ENCODE measurements at places on chromosomes 7 and 10. TPM values are rescaled to one million over a fixed set of nuclear protein-coding genes. Genes with fewer than 3 reads are reported as not detected.

Gene PLEKHS1
- not detected for polyA plus RNA-seq

Gene AKAP9
- polyA plus RNA-seq, result 13.6 TPM

Gene MUC3A
- polyA plus RNA-seq, result not detected

Gene UFSP1
- 2.0 TPM for polyA plus RNA-seq

Gene ITPRID1
- polyA plus RNA-seq, result not detected

Gene STEAP1
- 6.9 TPM for polyA plus RNA-seq

Gene CALHM3
- polyA plus RNA-seq, result 0.09 TPM

Gene TFPI2
- 143 TPM for polyA plus RNA-seq

Gene MEOX2
- not detected for polyA plus RNA-seq

Gene CD36
- 0.34 TPM for polyA plus RNA-seq

DNA sequence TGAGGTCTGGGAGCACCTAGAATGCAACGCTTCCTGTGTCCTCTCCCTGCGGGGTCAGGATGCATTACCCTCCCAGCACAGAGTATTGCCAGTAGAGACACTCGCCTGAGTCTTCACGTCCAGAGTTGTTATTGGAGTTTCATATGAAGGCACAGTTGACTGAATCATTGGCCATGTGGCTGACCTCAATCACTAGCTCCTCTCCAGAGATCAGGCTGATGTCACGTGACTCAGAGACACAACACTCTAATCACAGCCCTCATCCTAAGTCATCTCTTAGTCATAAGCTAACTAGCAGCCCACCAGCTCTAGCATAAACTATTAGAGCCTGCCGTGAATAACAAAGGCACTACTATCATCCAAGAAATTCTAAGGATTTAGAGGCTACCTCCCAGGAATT is 107.8 kb downstream of the HECW1 start:
- DNase-seq, result peak; percentile 46

DNA sequence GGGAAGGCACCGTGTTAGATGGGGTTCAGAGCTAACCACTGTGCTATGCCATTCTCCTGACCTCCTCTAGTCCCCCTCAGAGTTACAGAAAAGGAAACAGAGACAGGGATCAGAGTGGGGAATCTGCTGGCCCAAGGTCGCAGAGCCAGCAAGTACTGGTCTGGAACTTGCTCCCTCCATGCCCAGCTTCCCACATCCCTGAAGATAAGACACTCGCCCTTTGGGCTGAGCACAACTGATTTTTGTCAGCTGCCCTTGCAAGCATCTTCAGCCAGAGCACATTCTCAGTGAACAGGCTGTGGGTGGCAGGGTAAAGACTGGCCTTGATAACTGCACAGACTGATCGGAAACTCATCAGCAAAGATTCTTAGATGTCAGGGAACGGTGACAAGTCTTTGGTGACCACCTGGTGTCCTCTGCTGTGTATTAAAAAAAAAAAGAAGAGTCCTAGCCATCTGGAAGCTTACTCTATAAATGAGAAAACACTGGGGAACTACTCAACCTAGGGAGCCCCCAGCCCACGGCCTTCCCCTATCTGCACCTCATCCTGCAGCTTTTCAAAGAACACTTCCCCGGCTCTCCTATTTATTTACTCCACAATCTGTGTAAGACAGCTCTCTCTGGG is 1.3 kb upstream of the SORBS1 start:
- DNase-seq, result no peak

- DNase-seq, result no peak
These were observed 715 bp upstream of the PANK1 start for GRCh38 chr10:89645742-89646172.

- DNase-seq, result no peak
These were observed 16.1 kb downstream of the COL17A1 start for GRCh38 chr10:104069613-104070012.

DNA sequence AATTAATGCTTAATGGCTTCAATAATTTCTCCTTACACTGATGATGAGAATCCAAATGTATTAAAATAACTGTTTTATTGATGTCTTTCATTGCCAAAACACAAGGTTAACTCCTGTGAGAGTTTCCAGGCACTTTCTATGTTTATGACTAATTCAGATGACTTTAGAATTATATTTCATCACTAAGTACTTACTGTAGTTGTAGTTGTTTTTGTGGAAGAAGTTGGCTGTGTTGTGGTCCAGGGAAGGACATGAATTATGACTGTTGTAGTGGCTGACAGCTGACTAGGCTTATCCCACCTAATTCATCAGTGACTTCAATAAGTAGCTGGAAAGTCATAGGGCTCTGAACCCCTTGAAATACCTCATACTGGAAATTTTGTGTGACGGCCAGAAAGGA is 254.8 kb downstream of the HGF start:
- peak; percentile 31 for DNase-seq

DNA sequence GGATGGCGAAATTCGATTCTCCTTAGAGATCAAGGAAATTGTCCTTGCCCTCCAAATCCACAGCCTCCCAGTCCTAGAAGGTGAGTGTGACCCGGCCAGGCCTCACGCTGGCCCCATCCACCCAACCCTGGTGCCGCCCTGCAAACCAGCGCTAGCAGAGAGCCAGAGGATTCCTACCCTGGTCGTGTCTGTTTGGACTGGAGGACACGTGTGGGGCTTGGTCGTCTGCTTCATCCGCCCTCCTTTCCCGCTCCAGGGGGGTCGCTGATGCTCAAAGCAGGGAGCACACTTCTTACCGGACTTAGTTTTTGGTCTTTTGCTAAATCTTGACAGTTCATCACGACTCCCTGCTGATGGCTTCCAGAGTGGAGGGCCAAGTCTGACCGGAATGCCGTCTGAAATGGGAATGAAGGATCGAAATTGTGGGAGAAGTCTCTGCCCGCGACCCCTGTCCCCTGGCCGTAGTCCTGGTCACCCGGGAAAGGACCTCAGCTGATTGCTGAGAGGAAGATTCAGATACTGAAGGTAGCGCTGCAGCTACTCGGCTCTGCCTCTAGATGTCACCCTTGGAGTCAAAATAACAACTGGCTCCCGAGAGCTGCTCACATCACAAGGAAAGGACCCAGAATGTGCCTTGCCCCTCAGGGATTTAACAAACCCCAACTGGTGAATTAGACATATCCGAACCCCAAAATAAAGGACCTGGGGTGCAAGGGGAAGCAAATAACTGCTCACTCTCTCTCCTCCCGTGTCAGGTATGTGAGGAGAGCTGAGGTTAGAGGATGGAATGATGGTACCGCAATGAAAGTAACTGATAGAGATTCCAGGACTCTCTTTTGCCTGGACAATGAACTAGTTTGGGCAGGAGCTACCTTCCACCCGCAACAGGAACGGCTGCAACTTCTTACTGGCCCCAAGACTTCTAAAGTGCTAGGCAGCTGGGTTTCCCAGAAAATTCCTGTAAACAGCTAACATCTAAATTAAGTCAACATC is 23.5 kb upstream of the ORC5 start:
- no peak for DNase-seq

DNA sequence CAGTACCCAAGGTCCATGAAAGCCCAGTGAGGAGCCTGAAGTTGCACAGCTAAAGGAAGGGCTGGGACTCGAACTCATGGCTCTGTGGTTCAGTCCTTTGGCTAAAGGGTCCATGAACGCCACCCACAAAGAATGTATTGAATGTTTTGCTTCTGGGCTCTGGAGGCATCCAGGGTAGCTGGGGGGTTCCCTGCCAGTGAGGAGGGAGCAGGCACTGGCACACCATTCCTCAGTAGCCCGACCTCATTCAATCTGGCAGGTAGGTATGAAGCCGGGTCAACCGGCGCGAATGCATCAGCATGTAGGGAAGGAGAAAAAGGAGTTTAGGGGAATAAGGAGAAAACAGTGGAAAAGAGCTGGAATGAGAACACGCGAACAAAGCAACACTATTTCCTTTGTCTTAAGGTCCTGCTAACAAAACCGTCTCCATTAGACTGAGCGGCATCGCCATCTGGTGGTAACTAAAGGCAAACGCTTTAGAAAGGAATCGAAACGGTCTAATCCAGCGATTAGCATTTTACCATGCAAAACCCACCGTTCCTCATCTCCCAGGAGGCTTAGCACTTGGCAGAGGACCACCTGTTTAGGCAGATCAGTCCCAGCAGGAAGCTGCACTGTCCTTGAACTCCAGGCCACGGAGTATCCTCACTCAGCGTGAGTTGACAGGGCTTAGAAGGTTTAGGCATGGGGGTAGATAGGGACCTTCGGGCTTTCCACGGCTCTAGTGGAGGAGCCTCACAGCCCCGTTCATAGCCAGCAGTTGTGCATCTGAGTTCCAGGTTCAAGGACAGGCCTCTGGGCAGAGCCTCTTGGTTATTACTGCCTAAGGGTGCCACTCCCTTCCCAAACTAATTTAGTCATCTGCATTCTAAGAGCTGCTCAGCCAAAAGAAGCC is 122.8 kb downstream of the UBE2H start:
- DNase-seq, result no peak

GRCh38 chr7:15303357-15303756 is 258.5 kb downstream of the AGMO start:
- no peak for DNase-seq

- DNase-seq, result no peak
These were observed 11.9 kb upstream of the PLEKHA1 start for GRCh38 chr10:122362621-122363020.

DNA sequence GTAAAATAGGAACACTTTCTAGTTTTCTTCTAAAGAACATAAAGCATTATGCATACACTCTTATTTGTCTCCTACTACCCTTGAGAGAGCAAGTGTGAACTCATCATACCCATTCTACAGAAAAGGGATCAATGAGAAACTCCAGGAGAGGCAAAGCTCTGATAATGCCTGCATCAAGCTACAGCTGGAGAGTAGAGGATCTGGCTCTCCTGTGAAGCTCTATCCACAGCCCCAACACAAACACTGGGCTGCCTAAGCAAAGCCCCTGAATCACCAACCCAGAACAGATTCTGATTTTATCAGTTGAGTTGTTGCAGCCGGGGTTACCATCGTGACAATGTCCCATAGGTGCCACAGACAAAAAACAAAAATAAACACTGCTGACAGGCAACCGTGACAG is 74.9 kb downstream of the NUDCD3 start:
- no peak for DNase-seq

GRCh38 chr10:100575585-100576281 is 40.0 kb downstream of the HIF1AN start:
- DNase-seq, result no peak

DNA sequence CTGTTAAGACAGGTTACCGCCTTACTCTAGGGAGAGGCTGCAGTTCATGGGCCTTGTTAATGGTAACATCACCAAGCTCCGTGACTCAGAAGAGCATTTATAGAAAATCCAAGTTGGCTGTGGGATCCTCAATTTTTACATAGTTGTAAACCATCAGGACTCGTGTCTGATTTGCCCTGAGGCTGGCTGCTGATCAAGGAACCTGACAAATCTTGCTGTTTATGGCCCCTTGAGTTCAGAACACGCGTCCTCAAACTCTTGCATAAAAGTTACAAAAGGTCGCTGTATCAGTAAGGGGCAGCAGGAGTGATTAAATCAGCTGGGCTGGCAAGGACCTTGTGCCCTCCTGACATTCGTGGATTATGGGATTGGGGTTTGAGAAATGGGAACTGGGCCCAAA is 4.6 kb downstream of the SLC13A4 start:
- no peak for DNase-seq

- no peak for DNase-seq
These were observed 1.7 kb downstream of the TSPAN12 start for GRCh38 chr7:120856198-120856597.

DNA sequence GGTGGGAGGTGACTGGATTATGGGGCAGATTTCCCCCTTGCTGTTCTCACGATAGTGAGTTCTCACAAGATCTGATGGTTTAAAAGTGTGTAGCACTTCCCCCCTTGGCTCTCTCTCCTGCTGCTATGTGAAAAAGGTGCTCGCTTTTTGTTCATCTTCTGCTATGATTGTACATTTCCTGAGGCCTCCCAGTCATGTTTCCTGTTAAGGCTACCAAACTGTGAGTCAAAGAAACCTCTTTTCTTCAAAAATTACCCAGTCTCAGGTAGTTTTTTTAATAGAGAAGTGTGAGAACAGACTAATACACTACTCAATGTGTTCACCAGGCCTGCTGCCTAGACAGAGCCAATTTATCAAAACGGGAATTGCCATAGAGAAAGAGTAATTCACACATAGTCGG is 49.7 kb downstream of the SDHAF3 start:
- DNase-seq, result no peak

GRCh38 chr7:144050093-144050492 is 1.3 kb downstream of the OR2A5 start:
- no peak for DNase-seq

- no peak for DNase-seq
These were observed 62.7 kb upstream of the CARD11 start for GRCh38 chr7:3106361-3106826.

DNA sequence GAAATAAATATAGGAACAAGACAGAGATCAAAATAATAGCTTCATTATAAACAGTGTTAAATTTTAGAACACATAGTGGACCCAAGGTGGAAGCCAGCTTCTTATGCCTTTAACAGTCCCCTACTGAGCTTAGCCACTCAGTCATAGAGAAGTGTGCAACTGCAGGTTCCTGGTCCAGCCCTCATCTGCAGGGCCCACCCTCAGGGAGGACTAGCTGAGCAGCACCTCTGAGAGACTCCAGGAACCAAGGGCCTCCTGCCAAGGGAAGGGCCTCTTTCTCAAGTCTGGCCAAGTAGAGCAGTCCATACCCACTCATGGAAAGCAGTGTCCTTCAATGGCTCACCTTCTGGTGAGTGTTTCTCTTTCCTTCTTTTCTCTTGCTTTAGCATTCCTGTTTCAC is 173.7 kb upstream of the PRPS1L1 start:
- DNase-seq, result no peak

- DNase-seq, result no peak
These were observed 248.2 kb upstream of the KLF14 start for GRCh38 chr7:130982160-130982638.

DNA sequence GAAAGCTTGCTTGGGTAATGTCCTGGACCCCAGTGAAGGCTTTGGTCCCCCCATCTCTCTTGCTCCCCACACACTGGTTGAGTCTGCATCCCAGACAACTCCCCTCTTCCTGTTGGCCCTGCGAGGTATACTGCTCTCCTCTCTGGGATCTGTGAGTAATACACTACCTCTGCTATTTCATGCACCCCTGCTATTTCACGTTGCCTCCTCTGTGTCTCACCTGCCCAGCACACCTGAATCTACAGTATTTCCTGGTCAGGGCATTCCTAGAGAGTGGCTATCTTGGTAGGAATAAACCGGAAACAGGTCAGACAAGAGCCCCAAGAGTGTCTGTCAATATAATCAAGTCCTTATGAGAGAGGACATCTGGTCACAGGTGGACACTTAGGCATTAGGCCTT is 114.3 kb upstream of the ODAD2 start:
- DNase-seq, result no peak

- DNase-seq, result no peak
These were observed 125.7 kb upstream of the CDK1 start for GRCh38 chr10:60652628-60653027.

DNA sequence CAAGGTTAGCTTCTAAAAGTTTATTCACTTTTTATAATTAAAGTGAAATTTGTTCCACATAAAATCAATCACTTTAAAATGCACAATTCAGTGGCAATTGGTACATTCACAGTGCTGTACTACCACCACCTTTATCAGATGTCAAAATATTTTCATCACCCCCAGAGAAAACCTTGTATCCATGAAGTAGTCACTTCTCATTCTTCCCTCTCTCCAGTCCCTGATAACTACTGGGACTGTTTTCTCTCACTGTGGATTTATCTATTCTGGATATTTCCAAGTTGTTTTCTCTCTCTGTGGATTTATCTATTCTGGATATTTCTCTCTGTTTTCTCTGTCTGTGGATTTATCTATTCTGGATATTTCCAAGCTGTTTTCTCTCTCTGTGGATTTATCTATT is 435.4 kb upstream of the CNTNAP2 start:
- no peak for DNase-seq
